ENCODE measurements at places on chromosomes 7 and 10.

GRCh38 chr7:51789489-51789888, 472.9 kb upstream of the COBL start:
- no peak for DNase-seq

- DNase-seq: no peak
These were observed 285.8 kb upstream of the COBL start for GRCh38 chr7:51602376-51602775.

- no peak for DNase-seq
These were observed 126.5 kb upstream of the ZNF438 start for GRCh38 chr10:31158011-31158658.

DNA sequence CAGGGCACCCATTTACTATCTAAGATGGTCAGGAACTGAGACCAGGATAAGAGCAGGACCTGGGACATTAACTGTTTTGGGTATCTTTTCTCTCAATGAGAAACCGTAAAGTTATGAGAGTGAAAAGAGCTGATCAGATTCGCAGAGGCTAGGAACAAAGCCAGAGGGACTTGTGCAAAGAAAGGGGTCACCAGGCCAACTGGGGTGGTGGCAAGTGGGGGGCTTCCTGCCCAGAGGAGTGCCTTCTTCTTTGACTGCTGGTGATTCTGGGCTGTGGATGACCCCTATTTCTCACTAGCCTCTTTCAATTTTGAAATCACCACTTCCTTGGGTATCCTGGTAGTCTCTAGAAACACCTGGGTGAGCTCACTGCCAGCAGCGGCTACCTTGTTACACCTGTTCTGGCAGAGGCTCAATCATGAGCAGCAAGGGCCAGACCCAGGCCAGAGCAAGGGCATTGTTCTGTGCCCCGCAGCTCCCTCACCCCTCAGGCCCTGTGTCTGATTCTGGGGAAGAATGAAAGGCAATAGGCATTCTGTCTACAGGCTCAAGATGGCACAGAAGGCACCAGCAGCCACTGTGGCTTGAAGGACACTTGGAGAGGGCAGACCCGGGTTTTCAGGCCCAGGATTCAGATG, 999 bp downstream of the SFTPD start:
- DNase-seq: no peak

GRCh38 chr7:155514296-155514695, 32.1 kb downstream of the CNPY1 start:
- no peak for DNase-seq

DNA sequence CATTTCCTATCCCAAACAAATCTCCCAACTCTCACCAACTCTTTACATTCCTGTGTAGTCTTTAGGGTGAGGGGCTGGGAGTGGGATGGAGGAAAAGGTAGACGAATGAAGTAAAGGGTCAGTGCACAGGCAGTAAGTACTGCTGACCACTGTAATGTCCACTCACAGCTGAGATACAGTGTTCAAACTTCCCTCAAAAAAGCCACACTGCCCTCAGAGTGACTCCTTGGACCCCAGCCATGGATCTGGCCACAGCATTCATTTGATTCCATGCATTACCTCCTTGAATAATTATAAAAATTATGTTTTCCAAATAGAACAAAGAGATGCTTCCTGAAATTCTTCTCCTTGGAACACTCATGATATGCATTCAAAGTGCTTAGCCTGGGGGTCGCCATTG, 19.8 kb upstream of the HIPK2 start:
- DNase-seq: no peak

GRCh38 chr7:26370011-26370410, 78.3 kb downstream of the SNX10 start:
- no peak for DNase-seq

DNA sequence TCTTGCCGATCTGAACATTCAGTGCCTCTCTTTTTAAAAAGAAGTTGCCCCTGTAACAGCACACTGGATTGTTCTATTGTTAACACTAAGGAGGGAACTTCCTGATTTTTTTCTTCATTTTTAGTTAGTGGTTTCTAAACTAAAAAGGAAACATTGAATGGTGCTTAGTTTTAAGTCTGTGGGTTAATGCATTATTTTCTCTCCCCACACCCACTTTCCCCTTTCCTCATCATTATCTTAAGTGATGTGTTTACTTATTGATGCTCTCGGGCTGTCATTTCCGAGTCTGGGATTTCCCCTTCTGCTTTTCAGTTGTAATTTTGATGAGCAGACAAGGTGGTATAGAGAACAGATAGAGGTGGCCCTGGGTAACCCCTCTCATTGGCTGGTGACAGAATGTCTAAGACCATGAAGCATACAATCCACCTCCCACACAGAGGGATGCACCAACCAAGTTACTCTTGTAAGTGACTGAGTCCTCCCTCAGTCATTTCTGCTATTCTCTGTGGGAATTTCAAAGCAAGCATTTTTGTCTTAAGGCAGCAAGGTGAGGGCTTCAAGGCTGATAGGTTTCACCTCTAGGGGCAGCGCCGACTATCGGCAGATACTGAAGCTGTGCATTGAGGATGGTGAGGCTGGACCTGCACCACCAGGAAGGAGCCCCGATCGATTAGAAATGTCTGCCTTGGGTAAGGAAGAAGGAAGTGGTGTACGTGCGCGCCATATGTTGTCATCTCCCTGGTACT, 49.5 kb downstream of the CHN2 start:
- DNase-seq: no peak

DNA sequence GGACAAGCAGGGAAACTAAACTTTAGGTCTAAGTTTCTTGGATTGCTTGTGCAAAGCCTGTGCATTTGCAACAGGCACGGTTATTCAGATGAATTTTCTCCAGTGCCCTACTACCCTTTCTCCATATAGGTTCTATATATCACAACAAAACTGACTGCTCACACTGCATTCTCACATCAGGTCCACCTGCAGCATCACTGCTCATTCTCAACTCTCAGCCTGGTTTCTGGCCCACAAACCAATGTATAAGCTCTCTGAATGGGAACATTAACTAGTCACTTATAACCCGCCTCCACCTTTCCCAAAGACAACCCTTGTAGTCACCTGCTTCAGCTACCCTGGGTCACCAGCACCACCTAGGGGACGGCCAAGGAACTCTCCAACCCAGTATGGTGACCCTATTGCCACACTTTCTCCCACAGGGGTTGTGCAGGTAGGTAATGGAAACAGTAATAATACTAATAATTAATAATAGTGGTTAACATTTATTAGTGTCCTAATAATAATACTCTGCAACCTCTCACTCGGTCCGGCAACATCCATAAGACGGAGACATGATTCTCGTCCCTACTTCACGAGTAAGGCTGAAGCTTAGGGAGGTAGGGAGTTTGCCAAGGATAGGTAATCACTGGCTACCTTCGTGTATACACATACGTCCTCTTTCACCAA, 97.3 kb downstream of the CLEC2L start:
- DNase-seq: peak; percentile 21

DNA sequence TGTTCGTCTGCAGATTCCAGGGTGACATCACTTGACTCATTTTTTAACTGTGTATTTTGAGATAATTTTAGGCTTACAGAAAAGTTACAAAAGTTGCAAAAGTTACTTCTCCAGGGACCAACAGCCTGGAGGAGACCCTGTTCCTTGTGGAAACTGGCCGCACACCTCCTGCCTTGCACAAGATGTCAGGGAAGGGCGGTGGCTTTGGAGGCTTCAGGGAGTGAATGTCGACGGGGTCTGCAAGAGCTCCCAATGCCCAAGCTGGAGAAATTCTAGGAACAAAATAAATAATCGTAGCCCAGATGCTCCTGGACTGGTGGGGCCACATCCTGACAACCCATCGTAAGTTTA, 62.2 kb upstream of the FAM20C start:
- DNase-seq: no peak

DNA sequence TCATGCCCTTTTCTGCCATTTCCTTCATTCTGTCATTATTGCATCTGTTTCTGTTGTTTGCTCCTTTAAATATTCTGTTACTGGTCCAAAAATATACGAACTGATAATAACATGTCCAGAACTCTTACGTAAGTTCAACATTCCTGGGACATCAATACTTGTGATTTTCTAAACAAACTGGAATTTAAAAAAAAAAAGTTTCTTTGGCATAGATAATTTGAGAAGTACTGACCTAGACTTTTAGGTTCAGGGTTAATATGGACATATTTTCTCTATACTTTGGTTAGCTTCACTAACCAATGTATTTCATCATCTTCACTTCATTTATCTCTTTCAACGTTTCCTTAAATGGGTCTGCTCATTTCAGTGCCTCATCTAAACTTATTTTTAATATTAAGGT, 147.3 kb downstream of the JMJD1C start:
- DNase-seq: no peak

DNA sequence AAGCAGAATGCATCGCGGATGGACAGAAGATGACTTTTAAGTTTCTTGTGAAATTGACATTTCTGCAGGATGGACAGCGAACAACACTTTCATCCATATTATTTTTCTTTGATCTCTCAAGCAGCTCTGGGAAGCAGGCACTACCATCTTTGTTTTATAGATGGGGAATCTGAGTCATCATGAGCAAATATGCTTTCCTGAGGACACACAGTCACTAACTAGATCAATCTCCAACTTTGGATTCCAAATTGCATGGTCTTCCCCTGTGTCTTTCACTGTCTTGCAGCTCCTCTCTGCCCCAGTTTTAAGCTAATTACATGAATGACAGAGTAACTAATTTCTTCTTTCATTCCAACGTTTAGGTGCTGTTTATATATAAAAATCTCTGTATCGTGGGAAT, 201.5 kb downstream of the ADAM12 start:
- DNase-seq: no peak

- DNase-seq: no peak
These were observed 109.8 kb downstream of the GLI3 start for GRCh38 chr7:42127232-42127622.
